ENCODE measurements at places on chromosomes 13 and 19.

- no peak for DNase-seq
These were observed 15.2 kb downstream of the BIVM start for GRCh38 chr13:102814025-102814607.

DNA sequence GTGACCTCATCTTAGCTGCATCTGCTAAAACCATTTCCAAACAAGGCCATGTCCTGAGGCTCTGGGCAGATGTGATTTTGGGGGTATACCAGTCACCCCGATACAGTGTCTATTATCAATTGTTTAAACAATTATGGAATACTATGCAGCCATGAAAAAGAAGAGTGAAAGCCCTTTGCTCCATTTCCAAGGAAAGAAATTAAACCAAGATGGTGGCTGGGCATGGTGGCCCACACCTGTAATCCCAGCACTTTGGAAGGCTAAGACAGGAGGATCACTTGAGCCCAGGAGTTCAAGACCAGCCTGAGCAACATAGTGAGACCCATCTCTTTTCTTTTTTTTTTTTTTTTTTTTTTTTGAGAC is 763 bp downstream of the TEKTIP1 start:
- no peak for DNase-seq

DNA sequence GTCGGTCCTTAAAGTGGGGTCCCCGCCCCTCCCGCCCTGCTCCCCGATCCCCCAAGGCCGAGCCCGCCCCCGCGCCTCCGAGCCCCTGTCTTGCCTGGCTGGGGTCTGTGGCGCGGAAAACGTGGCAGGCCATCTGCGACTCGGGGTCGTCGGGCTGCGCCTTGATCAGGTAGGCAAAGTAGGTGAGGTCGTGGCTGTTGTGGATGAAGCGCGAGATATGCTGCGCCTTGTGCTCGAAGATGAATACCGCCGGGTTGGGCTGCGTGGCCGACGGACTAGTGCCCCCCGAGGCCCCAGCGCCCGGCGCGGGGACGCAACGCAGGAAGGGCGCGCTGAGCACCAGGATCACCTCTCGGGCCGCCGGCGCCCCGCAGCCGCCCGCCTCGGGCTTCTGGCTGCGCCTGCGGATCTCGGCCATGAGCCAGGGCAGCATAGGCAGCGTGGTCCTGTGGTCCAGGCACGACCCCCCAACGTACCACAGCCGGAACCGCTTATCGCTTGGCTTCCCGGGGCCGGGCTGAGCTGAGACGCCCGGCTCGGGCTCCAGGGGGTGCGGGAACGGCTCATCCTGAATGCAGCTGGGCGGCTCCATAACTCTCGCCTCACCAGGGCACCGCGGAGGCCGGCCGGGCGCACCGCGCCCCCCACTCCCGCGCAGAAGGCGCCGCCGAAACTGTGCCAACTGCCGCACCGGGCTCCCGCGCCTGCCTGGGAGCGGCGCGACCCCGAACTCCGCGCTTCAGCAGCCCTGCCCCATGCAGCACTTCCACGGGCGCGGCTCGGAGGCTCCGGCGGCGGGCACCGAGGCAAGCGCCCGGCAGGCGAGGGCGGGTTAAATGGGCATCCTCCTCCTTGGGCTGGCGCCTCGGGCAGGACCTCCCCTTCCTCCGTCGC is 546 bp downstream of the TBC1D4 start:
- DNase-seq = peak; percentile 17

GRCh38 chr19:46984077-46985010 is 35.3 kb upstream of the NPAS1 start:
- no peak for DNase-seq

DNA sequence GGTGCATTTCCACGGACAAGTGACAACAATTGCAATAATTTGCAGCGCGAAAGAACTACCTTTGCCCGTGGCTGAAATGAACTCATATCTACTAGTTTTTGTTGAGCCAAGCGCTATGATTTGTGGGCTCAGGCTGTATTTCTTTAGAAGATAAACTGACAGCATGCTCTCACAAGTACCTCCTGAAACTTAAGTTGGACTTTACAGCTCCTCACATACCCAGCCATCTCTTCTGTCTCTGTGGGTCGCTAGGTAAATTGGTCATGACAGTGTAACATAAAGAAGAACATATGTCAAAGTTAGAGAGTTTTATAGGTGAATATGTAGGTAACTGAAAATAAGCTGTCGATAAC is 839 bp downstream of the COG6 start:
- no peak for DNase-seq

DNA sequence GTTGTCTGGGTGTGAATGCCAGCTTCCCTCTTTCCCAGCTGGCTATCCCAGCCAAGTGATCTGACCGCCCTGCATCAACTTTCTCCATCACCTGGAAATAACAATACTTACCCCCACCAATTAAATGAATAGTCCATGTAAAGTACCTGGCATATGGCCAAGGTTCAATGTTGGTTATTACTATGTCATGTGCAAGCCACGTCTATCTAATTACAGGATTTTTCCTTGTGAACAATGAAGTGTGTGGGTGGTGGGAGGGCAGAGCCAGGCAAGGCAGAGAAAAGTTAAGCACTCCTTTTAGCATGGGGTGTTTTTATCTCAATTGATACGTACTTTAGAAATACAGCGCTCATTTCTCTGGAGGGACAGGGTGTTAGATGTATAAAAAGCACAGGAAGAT is 121.1 kb downstream of the NHLRC3 start:
- no peak for DNase-seq

- DNase-seq = peak; percentile 8
These were observed 460.3 kb upstream of the KLHL1 start for GRCh38 chr13:70568571-70568970.

- no peak for DNase-seq
These were observed 18.0 kb downstream of the KLK4 start for GRCh38 chr19:50893047-50893736.

- DNase-seq = peak; percentile 65
These were observed 2.8 kb downstream of the TNFSF14 start for GRCh38 chr19:6667114-6667627.

DNA sequence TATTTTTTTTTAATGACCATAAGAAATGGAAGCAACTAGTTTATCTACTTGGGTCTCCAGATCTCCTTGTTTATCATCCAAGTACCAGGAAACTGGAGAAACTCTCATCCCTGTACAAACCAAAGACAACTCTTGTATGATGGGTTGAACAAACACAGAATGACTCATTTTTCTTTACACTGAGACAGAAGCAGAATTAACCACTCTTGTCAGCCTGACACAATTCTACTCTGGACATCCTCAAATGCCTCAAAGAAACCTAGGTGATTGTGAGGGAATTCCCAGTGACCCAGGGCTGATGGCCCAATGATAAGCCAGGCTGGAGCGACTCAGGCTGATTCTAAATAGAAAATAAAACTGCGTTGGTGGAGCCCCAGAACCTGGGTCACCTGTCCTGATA is 151.5 kb downstream of the ZNF737 start:
- DNase-seq = no peak

- no peak for DNase-seq
These were observed 324.7 kb downstream of the DLEU7 start for GRCh38 chr13:50518781-50519201.

GRCh38 chr19:5494773-5495172 is 39.6 kb downstream of the ZNRF4 start:
- no peak for DNase-seq

DNA sequence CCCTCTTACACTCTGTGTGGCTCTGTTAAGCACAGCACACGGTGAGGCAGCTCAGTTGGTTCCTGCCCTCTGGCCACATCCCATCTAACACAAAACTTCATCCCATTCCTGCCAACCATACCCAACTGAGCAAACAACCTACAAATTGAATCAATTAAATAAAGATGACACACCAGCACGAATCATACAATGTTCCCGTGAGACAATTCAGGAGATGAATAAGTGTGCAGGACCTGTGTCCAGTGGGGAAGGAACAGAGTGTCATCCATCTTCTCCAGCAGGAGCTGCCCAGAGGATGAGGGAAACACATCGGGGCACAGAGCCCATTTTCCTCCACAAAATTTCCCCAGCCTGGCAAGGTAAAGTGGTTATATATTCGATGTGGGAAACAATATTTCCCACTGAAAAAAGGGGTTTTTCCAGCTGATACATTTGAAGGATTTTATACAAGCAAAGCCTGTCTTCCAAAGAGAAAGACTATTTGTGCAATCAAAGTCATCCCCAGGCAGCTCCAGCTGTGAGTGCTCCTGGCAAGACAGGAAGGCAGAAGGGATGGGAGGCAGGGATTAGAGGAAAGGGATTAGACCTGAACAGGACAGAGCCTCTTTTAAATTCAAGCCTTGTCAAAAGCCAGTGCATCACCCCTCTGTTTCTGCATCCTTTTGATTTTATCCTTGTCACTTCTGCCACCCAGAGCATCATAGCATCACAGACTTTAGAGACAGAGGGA is 240.2 kb downstream of the LHFPL6 start:
- DNase-seq = no peak

DNA sequence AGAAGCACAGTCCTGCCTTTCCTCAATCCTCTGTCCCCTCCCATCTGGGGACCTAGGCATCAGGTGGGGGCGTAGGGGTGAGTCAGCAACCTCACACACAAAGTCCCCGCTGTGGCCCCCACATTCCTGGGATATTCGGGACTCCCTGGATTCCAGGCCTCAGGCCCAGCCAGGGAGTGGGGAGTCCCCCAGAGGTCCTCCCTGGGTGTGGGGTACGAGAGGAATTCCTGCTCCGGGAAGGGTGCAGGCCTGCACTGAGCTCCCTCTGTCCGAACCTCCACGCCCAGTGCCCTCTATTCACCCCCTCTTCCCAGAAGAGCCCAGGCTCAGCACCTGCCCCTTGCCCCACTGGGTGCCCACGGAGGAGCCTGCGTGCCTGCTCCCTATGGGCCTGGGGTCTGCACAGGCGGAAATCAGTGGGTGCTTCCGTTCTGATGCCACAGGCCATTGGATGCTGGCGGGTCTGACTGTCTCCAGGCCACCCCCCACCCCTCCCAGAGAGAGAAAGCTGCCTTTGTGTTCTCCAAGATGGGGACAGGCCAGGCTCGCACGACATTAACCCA is 3.4 kb downstream of the CADM4 start:
- no peak for DNase-seq

- no peak for DNase-seq
These were observed 19.9 kb downstream of the DPF1 start for GRCh38 chr19:38204096-38204495.

DNA sequence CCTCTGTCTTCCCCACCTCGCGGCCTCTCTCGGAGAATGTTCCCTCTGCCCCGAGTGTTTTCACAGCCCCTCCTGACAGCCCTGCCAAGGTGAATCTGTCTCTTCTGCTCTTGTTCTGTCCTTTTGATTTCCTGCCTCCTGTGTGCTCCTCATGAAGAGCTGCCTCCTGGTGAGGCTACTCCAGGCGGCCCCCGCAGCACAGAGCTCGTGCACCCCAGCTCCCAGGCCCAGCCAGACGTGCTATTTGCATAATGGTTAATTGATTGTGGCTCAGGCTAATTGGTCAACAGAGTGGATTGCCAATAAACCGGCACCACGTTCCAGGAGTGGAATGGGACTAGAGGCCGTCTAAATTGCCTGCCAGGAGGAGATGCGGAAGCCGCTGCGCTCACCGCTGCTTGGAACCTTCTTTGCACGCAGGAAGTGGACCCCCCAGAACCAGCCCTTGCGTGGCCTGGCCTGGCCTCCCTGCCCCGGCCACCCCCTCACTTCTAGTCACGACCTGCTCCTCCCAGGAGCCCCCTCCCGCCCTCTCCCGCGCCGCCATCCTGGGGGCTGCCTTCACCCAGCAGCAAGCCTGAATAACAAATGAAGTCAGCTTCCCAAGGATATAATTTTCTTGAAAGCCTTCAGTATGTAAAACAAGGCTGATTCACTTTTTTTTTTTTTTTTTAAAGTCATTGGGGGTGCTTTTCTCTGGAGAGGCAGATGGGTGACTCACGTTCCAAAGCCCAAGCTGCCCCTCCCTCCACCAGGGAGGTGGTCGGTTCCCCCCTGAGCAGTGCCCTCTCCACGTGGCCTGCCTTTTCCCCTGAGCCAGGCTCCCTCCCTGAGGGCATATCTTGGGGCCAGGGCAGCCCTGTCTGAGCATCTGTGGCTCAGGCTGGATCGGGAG is 144.0 kb downstream of the KDM4B start:
- no peak for DNase-seq

DNA sequence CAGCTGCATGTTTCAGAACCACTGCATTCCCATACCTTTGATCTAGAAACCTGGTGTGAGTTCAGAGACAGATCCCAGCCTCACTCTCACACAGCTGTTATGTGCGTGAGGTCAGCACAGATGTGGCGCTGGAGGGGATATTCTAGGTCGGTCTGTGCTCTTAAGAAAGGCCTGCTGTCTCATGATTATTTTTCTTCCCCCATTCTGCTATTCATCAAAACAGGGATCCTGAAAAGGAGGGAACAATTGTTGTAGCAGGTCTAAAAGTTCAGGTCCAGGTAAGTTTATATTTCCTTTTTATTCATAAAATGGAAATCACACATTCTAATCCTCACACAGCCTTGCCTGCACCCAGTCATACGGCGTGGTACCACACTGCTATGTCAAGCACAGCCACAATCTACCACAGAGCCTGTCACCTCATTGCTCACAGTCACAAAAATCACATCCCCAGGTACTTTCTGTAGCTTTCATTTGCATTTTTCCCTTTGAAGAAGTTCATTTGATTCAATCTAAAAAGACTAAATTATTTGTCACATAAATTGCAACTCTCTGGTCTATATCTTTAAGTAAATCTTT is 867 bp downstream of the ZNF546 start:
- DNase-seq = no peak

DNA sequence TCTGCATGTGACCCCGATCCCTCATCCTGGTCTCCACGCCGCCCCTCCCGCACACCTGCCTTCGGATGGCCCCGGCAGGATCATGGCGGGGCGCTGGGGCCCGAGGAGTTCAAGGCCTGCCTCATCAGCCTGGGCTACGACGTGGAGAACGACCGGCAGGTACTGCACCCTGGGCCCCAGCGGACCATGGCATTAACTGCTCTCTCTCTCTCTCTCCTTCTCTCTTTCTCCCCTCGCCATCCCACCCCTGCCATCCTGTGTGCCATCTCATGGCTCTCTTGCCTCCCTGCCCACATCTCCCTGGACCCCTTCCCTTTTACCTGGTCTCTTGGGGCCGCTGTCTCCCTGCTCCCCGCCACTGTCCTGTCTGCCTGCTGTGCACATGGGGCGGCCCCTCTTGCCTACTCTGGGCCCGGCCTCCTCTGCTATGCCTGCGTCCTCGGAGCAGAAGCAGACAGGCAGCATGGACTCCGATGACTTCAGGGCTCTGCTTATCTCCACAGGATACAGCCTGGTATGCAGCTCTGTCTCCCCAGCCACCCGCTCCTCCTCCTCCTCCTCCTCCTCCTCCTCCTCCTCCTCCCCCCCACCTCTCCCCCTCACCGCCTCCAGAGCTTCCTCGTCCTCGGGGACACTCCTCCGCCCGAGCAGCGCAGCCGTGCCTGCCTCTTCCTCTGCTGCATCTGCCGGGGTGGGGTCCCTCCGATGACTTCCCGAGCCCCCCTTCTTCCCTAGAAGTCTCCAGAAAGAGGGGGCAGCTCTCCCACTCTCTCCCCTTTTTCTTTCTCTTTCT is 16.2 kb downstream of the CAPN12 start:
- DNase-seq = no peak

All from HL-60 (cell line).